ENCODE measurements at places on chromosomes 2 and 18. TPM values are rescaled to one million over a fixed set of nuclear protein-coding genes. Genes with fewer than 3 reads are reported as not detected.

- no peaks in the 10 kb centered on the region for H3K36me3 ChIP-seq
- H3K4me3 ChIP-seq: peak overlapping the region; percentile 53
- peak overlapping the region; percentile 83 for H3K27ac ChIP-seq
- peaks cover 11% of the 10 kb centered on the region for H3K4me1 ChIP-seq
- H3K27me3 ChIP-seq: no peaks in the 10 kb centered on the region
Observed at GRCh38 chr2:109644571-109645275, 30.6 kb downstream of the SOWAHC start.

Gene SERPINB13
- not detected for total RNA-seq

Gene OR6B2
- not detected for total RNA-seq

- H3K27ac ChIP-seq: no peak overlapping the region
- no peaks in the 10 kb centered on the region for H3K4me1 ChIP-seq
- H3K4me3 ChIP-seq: no peak overlapping the region
- DNase-seq: no peak
- H3K36me3 ChIP-seq: no peaks in the 10 kb centered on the region
Observed at GRCh38 chr18:79043288-79043687, 25.9 kb upstream of the ATP9B start.

DNA sequence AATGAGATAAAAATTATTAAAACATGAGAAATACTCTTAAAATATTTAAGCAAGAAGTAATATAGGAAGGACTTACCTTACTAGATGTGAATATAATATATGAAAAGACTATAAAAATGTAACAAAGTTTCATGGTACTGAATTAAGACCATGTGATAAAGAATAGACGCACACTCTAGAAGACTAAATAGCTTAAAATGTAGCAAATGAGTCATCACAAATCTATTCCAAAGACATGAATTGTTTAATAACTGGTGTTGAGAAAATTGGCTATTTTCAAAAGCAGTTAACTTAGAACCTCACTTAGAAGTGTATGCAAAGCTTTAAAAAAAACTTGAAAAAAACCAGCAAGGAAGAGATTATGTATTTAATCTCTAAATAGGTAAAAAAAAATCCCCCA lies 64.1 kb downstream of the POLE4 start:
- no peak overlapping the region for H3K4me3 ChIP-seq
- no peaks in the 10 kb centered on the region for H3K27me3 ChIP-seq
- H3K4me1 ChIP-seq: no peaks in the 10 kb centered on the region
- H3K36me3 ChIP-seq: no peaks in the 10 kb centered on the region
- no peak for DNase-seq

GRCh38 chr2:166803373-166804000 lies 84.8 kb upstream of the XIRP2 start:
- H3K4me1 ChIP-seq: no peaks in the 10 kb centered on the region
- no peaks in the 10 kb centered on the region for H3K36me3 ChIP-seq
- no peaks in the 10 kb centered on the region for H3K27me3 ChIP-seq
- DNase-seq: no peak

DNA sequence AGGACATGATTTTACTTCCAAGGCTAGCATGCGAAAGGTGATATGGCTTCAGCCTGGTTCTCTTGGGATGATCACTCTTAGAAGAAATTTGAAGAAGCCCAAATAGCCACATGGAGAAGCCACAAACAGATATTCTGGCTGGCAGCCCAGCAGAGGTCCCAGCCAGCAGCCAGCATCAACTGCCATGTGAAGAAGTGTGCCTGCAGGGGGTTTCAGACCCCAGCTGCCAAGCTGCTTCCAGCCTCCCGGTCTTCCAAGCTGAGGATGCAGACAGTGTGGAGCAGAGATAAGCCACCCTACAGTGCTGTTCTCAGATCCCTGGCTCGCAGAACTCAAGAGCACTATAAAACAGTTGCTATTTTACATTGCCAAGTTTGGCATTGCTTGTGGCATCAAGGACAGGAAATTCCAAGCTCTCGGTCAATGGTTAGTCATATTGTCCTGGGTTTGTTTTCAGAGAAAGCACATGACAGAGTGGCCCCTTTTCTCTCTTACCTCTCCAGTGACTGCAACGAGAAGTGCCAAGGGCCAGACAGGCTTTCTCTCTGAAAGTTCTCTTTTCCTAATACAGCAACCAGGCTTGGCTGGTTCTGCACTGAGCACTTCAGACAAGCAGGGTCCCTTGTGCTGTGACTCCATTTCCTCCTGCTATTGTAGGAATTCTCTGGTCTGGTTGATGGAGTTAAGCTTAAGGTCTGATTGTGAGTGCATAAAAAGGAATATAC lies 223.7 kb downstream of the ANKRD30B start:
- no peak for DNase-seq
- H3K4me3 ChIP-seq: no peak overlapping the region
- H3K27ac ChIP-seq: no peak overlapping the region
- no peaks in the 10 kb centered on the region for H3K36me3 ChIP-seq

DNA sequence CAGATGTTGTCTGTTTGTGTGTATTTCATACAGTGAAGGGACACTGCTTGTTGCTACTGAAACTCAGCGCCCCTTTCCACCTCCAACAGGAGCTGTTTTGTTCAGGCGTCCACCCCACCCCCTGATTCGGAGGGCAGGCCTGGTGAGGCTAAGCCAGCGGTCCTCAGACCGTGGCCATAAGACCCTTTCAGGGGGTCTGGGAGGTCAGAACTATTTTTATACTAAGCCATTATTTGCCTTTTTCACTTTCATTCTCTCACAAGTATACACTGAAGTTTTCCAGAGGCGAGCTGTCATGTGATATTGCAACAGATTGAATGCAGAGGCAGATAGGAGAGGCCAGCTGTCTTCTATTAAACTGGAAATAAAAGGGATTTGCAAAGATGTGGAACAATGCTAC lies 39.7 kb upstream of the IGFBP5 start:
- H3K27ac ChIP-seq: no peak overlapping the region
- H3K27me3 ChIP-seq: no peaks in the 10 kb centered on the region
- no peak for DNase-seq
- no peak overlapping the region for H3K4me3 ChIP-seq

GRCh38 chr2:178306352-178307073 lies 112.2 kb downstream of the OSBPL6 start:
- no peak overlapping the region for H3K4me3 ChIP-seq
- H3K36me3 ChIP-seq: no peaks in the 10 kb centered on the region
- no peak for DNase-seq
- H3K27ac ChIP-seq: no peak overlapping the region
- H3K27me3 ChIP-seq: no peaks in the 10 kb centered on the region
